ENCODE measurements at places on chromosomes 1 and 21. TPM values are rescaled to one million over a fixed set of nuclear protein-coding genes. Genes with fewer than 3 reads are reported as not detected.
A peak's percentile ranks its signal among the peaks of the same experiment; 100 is the strongest.

GRCh38 chr1:173663159-173663558 is 6.5 kb downstream of the ANKRD45 start:
- no peak for DNase-seq

- DNase-seq = no peak
Observed at GRCh38 chr1:10074059-10074851, 41.5 kb downstream of the UBE4B start.

GRCh38 chr1:218485241-218485928 is 140.2 kb downstream of the TGFB2 start:
- DNase-seq = no peak

GRCh38 chr1:7670334-7671145 is 100.6 kb upstream of the VAMP3 start:
- DNase-seq = peak; percentile 43

Gene ZNF683
- not detected for polyA plus RNA-seq

GRCh38 chr1:2381741-2382620 is 9.4 kb downstream of the MORN1 start:
- peak; percentile 28 for DNase-seq

DNA sequence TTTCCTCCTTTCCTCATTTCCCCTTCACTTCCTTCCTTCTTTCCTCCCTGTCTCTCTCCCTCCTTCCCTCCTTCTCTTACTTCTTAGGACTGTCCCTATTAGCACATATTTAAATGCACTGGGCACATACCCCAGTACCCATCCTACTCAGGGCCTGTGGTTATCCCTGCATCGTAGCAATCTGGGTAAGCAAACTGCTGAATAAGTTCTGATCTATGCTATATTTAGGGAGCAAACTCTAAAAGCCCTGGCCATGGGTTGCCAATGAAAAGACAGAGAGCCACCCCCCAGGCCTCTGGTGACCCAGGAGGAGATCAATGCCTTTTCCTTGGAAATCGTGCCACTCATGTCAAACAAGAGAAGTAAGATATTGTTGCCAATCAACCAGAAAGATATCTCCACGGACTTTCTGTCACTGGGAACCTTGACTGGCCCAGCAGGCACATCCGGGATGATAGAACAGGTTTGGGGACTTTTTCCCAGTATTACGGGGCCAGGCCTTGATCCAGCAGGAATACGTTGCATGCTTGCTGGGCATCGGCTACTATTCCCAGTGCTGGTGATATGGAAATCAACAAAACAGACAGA is 5.4 kb downstream of the FAM3B start:
- no peak for DNase-seq

DNA sequence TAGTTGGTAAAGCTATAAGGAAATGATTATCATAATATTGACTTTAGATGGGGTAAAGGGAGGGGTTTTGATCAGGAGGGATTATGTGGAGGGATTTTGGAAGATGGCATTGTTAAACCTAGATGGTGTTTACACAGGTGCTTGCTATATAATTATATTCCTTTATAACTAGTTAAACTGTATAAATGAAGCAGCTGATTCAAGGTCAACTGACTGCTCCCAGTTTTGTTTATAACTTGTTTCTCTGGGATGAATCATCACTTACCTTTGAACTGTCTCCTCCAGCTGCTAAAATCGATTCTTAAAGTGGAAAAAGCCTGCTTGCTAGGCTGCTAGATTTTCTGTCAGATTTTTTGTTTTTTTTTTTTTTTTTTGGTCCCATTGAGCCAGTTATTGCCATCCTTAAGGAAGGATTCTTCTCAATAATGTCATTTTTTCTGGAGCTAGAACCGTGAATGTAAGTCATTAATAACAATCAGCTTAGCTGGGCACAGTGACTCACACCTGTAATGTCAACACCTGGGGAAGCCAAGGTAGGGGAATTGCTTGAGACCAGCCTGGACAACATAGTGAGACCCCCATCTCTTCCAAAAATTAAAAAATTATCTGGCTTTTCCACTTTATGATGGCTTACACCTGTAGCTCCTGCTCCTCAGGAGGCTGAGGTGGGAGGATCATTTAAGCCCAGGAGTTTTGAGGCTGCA is 153.2 kb downstream of the PIK3R3 start:
- DNase-seq = no peak

DNA sequence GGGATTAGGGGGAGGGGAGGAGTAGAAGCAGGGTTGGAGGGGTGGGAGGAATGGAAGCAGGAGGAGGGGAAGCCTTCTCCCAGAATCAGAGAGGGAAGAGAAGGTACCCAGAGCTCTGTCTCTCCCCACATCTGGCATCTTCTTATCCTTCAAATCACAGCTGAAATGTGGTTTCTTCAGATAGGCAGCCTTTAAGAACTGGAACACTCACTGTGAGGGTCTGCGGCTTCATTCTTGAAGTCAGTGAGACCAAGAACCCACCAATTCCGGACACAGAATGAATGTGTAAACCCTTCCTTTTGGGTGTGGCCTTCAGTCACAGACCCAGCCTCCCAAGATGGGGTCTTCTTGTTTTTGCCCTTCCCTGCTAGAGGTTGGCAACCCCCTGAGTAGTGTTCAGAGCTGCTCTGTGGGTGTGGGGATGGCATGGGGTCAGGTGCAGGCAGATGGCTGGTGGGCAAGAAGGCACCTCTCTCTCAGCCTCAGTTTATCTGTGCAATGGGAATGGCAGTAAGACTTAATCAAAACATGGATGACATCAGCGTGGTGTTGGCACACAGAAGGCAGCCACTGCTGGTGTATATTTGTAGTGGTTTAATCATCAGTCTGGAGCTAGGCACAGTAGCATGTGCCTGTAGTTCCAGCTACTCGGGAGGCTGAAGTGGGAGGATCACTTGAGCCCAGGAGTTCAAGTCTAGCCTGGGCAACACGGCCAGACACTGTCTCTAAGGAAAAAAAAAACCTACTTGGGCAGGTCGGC is 7.2 kb downstream of the FAAH start:
- DNase-seq = no peak

Gene SEMA4A
- 42.0 TPM for polyA plus RNA-seq

Gene RNU1-4
- polyA plus RNA-seq = not detected

Gene HECTD3
- polyA plus RNA-seq = 51.1 TPM

DNA sequence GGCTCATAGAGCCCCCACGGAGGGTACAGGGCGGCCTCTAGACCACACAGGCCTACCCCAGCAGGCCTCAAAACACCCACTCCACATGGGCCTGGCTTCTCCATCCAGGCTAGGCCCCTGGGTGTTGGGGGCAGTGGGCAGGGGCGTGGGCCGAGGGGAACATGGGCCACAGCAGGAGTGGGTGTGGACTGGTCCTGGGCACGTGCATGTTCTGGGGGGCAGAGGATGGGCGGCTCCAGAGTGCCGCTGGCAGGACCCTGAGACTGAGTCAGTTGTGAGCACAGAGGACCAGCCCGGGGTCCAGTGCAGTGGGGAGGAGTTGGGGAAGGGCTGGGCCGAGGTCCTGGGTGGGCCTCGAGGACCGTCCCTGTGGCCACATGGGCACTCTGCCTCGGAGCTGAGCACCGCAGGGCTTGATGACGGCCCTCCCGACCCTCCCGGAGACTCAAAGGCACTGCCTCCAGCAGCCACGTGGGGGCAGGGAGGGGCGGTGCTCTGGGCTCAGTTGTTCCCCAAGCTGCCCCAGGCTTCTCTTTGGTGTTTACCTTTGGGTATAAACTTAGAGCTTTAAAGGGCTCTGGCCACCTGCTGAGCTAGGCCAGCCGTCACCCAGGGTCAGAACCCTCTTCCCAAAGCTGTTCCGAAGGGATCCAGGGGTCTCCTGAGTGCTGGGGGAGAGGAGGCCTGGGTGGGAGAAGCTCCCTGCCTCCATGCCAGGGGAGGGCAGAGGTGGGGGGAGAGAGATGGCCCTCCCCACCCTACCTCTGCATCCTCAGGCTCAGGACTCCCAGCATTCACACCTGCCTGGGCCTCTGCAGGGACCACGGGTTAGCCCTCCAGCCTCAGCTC is 79.9 kb downstream of the MORN1 start:
- no peak for DNase-seq

DNA sequence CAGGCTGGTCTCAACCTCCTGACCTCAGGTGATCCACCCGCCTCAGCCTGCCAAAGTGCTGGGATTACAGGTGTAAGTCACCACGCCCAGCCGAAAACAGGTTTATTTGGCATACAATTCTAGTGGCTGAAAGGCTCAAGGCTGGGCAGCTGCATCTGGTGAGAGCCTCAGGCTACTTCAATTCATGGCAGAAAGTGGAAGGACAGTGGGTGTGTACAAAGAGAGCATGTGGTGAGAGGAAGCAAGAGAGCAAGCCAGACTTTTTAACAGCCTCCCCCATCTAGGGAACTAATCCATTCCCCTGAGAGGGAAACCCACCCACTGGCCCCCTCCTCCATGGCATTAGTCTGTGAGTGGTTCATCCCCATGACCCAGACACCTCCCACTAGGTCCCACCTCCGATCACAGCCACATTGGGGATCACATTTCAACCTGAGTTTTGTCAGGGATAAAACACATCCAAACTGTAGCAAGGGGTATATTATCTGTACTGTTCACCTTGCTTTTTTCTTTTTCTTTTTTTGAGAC is 9.5 kb downstream of the BMP8A start:
- no peak for DNase-seq

Gene C1orf94
- 1.1 TPM for polyA plus RNA-seq

GRCh38 chr1:160567858-160568682 is 11.2 kb downstream of the CD84 start:
- no peak for DNase-seq

Gene B4GALT2
- polyA plus RNA-seq = 134 TPM

Gene LCE1E
- not detected for polyA plus RNA-seq

Gene TBCE
- polyA plus RNA-seq = 48.8 TPM

Gene LYPLA2
- 72.1 TPM for polyA plus RNA-seq

GRCh38 chr1:95850763-95851162 is 616.8 kb downstream of the RWDD3 start:
- DNase-seq = no peak

Data from spinal cord (tissue), 10 donors.